NCI-H2227 treated with DMSO at 0.1 percent for 48 hours (cell line): ENCODE measurements at places on chromosomes 7 and 10.

DNA sequence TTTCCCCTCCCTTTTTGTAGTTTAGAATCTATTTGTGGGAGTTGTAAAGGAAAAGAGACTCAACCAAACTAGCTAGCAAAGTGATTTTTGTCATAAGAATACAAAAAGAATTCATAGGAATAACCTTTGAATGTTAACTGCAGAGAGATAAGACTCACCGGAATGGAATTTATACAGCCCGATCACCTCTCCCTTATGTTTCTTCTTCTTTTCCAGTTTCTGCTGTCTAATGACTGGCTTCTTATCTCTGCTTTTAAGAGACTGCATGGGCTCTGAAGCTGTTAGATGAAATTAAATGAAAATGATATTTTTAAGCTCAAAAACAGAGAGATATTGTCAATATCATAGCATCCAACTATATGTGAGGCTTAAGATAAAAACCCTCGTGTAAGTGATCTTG, 1095.9 kb downstream of the REEP3 start:
- DNase-seq: no peak

DNA sequence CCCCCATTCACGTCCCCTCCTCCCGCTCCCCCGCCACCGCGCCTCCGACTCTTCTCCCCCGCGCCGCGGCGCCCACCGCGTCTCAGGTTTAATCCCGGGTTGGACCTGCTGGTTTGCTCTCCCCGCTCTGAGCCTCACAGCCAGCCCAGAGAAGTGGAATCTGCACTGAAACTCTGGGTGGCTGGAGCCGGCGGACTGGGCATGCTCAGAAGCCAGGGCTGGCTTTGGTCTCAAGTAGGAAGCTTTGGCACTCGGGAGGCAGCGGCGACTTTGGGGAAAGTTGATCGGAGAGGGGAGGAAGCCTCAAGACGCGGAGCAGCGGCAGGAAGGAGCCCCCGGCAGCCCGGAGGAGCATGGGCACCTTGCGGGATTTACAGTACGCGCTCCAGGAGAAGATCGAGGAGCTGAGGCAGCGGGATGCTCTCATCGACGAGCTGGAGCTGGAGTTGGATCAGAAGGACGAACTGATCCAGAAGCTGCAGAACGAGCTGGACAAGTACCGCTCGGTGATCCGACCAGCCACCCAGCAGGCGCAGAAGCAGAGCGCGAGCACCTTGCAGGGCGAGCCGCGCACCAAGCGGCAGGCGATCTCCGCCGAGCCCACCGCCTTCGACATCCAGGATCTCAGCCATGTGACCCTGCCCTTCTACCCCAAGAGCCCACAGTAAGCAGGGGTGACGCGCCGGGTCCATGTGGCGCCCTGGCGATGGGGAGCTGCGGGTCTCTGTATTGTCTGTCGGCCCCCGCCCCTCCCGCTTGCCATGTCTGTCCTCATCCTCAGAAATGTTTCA, at the start of gene PRKG1:
Gene PRKG1 (plus strand): TSS at position 250 of the 791 bp plus-strand sequence.
- peak; percentile 22 for DNase-seq

DNA sequence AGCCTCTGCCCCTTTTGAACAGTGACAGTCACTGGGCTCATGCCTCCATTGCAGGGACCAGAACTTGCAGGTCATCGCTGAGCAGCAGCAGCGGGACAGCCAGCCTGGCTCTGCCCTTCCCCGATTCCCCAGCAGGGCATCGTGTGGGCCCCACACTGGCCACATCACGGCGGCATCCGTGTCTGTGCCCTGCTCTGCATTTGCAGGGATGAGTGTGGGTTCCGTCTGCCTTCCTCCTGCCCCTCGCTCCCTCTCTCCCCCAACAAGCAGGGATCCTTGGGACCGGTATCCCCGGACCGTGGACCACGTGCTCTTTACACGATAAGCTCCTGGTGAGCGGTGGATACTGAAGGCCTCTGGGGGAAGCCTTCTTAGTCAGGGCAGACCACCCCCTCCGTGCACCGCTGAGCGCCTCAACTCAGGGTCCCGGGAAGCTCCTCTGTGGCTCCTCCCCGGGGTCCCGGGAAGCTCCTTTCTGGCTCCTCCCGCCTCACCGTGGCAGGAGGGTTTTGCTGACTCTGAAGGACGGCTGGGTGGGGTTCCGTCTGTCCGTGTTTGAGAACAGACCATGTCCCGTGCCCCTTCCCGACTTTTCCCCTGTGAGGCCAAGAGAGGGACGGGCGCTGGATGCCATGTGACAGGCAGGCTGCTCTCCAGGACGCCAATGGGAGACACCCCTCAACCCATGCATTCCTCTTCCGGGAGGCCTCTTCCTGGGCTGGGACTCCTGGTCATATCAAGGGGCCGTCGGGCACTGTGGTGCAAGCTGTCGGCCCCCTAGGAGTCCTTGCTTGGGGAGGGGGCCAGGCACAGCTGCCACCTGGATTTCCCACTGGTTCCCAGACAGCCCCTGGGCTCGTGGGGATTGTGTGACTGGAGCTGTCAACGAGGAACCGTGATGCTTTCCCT, 23.5 kb upstream of the NKX6-2 start:
- no peak for DNase-seq

DNA sequence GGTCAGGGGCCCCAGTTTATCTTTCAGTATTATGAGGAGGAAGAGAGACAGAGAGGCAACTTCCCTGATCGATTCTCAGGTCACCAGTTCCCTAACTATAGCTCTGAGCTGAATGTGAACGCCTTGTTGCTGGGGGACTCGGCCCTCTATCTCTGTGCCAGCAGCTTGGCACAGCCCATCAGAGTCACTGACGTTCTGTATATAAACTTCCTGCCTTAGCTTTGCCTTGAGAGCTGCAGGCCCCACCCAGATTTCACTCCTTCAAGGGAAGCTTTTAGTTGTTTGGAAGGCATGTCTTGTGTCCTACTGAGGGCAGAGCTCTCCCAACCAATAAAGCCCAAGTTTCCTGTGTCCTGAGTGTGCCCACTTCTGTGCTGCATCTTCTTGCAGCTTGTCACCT, 242.5 kb upstream of the PRSS58 start:
- no peak for DNase-seq

DNA sequence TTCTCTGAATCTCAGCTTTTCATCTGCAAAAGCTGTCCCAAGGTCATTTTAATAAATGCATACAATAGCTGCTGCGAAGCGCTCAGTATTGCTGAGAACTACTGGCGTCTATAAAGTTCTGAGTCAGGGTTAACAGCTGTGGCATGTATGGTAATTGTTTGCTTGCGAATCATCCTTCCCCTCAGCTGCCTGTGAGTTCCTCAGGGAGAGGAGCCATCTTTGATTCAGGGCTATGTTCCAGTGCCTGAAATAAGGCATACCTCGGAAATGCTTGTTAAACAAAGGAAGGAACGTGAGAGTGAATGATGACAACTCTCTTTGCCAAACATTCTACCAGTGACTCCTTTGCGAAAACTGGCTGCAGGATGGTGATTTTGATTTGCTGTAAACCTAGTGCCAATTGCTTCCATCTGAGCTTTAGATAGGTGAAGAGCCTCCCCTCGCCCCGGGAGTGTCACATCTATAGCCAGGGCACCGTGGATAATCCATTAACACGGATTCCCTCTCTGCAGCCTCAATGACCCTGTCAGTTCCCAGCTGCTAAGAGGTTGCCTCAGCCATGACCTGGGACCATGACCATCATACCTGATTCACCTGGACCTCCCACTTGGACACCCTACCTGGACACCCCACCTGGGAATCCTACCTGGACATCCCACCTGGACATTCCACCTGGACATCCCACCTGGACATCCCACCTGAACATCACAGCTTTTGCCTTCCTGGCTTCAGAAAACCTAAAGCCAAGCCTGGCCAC, 39.6 kb downstream of the GPRIN2 start:
- DNase-seq: no peak

DNA sequence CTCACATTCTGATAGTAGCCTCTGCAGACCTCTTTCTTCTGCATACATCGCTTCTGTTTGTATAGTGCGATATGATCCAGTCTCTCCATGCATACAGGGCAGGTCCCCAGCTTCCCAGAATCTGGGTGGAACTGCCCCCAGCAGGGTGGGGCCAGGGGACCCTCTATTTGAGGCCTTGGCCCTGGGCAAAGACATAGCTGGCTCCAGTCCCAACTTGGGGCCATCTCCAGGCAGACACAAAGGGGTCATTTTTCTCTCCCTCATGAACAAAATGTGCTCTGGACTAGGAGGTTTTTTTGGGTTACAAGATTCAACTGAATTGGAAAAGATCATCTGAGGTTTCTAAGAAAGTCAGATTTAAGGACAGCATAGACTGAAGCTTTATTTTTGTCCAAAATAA, 21.1 kb upstream of the HSPA12A start:
- DNase-seq: no peak

DNA sequence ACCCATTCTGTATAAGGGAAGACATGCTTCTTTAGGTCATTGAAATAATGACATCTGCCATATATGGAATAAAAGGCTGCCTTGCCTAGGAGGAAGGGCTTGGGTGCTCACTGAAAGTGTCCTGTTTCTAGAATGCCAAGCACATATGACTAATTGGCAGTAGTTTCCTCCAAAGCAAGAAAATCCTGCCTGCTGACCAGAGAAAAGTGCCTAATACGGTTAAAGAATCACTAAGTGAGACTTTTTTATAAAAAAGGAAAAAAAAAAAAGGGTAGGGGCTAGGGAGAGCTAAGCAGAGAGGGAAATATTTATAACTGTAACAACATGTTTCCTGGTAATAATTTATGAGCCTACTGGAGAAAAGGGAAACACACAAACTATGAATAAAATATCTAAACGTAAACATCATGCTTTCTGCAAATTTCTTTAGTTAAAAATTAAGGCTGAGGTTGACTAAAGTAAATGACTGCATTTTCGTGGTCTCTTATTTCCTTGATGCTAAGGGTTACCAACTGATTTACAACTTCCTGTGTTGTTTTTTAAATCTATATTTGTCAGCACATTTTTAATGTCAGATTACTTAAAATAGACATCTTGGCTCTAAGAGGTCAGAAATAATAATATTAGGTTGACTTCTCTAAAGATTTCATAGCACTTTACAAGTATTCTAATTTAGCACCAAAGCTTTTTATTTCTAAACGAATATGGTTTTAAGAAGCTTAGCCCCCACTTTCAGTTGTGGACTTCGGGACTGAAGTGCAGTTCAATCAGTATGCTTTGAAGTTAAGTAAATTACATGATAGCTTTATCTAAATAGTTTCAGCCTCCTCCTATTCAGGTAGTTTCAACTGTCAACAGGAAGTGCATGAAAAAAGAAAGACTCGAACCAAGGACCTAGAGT, 89.6 kb downstream of the CABCOCO1 start:
- DNase-seq: no peak

DNA sequence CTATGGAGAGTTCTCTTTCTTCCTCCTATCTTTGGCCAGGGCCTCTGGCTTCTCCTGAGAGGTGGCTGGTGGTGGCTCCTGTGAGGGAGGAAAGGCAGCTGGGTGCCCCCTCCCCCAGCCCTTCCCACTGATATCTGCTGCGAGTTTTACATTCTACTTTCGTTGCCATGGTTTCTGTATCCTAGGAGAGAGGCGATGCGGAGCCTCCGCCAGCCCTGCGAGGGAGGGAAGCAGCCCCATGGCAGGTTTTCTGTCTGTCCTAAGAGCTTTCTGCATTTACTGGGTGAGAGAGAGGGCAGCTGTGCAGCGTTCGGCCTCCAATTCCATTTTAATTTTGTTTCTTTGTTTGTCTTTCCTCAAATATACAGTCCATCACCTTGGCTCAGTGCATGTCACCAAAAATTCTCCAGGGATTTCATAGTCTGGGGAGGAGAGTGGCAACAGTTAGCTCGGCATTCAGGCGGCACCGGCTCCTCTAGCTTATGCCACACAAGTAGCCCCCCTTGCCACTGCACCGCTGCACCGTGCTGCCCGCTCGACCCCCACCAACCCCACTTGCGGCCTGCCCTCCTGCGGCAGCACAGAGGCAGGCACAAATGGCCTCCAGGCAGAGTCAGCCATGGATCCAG, 20.4 kb downstream of the DNAJB12 start:
- DNase-seq: peak; percentile 86
